Central memory CD8-positive, alpha-beta T cell (primary cell): ENCODE measurements at places on chromosomes 4 and X.

DNA sequence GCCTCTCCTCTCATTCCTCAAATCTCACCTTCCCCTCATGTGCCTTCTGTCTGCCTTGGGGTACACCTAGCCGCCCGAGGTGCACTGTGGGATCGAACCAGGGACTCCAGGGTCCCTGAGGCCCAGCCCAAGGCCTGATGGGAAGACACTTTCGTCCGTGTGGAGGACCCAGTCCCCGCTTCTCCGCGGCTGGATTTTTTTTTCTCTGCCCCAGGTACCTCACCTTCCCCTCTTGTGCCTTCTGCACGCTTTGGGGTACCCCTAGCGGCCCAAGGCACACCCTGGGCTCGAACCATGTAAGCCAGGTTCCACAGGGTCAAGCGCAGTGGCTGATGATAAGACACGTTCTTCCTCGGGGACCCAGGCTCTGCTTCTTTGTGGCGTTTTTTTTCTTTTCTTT lies 530.7 kb downstream of the CWH43 start:
- no peak for DNase-seq

DNA sequence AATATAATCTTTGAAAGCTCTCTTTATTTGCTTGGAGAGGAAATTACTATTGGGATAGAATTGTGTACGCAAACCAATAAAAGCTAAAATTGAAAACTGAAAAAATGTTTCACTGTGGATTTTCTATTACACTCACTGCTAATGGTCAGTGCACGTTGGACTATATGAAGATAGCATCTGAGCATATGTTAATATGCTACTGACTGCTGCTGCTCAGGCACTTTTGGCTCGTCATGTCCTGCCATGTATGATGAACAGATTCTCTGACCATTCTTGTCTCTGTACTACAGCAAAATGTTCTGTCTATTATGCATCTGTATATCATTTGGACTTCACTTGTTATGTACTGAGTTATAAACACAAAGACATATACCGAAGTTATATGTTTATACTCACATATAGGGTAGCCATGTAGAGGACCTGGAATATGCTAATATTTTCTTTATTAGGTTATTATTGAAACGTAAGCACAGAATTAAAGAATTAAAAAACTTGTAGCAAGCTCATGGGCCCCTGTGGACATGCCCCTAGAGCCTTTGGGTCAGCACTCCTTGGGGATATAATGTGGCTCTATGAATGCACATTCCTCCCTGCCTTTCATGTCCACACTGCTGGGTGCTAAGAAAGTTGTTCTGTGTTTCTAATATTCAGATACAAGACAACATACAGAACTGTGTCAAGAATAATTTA lies 120.8 kb downstream of the ANK2 start:
- no peak for DNase-seq

DNA sequence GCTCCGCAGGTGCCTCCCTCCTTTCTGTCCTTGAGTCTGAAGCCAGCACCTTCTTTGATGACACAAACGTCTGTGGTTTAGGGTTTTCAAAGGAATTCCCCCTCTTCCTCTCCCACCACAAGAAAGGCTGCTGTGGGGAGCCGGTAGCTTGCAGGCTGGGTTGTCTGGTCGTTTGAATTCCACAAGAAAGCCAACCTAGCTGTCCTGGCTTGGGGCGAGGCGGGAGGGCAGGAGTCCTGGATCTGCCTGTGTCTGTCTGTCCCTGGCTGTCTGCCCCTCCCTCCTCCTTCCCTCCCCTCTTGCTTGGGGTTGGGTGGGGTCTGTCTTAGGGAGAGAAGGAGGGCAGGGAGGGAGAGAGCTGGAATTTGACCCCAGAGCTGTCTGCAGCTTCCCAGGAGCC lies 56.3 kb downstream of the SHROOM2 start:
- no peak for DNase-seq

DNA sequence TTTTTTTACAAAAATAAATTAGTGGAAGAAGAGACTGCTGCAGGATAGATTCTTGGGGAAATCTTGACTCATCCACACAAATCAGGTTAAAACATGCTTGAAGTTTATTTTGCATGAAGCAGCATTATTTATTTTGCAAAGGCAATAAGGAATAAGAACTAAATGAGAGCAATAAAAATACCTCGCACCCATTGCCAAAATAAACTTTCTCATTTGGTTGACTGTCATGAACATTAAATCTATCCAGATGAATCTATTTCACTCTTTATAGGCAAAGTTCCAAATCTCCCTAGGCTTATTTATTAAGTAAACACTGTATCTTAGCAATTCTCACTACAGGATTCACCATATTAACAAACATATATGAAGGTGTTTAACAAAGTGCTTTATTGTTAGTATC lies 58.9 kb downstream of the HOPX start:
- DNase-seq = no peak

GRCh38 chr4:37631551-37631950 lies 54.6 kb downstream of the RELL1 start:
- no peak for DNase-seq

GRCh38 chr4:116499-116898 lies 7.8 kb upstream of the ZNF718 start:
- no peak for DNase-seq

GRCh38 chrX:151552743-151553142 lies 10.7 kb upstream of the PASD1 start:
- no peak for DNase-seq

GRCh38 chr4:130163701-130164100 lies 1067.7 kb downstream of the C4orf33 start:
- no peak for DNase-seq

- DNase-seq = no peak
These were observed 11.1 kb downstream of the DRP2 start for GRCh38 chrX:101230636-101231035.

DNA sequence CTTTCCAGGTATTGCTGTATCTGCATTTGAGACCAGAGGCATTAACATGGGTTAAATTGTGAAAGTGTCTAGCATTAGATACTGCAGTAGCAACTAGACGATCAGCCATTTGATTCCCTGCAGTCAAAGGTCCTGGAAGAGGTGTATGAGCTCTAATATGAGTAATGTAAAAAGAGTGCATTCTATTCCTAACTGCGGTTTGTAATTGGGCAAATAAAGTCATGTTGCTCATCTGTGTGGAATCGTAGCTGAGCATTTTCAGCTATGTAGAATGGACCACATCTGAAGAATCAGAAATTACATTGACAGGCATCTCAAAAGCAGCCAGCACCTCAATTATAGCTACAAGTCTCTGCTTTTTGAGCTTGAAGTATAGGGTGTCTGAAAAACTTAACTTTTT lies 157.6 kb downstream of the ZNF518B start:
- no peak for DNase-seq

DNA sequence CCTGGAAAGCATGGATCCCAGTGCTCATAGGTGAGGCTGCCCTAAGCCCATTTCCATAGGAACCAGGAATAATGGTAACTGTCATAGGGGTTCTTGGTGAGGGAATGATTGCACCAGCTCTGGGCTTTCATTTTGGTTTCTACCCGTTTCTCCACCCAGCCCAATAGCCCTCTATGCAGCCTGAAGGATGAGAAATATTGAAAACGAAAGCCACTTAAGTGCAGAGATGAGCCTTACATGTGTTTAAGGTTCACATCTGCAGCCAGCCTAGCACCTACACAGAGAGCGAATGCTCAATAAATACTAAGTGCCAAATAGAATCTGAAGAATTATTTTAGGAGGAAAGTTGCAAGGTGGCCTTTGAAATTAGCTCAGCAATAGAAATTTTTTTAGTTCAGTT lies 60.4 kb downstream of the MCF2 start:
- no peak for DNase-seq

DNA sequence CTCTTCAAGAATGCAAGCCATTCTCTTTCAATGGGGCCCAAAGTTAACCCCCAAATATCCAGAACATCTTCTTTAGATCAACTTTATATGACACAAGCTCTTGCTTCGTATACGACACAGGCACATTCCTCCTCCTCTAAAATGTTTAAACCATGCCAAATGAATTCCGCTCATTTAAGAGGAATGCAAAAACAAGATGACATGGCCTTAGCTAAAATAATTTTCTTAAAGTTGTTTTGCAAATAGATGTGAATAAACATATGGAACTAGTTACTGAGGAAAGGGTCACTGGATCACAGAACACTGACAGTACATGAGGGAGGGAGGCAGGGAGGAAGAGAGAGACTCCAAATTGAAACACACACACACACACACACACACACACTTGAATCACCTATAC lies 97.4 kb downstream of the RASL11B start:
- no peak for DNase-seq

DNA sequence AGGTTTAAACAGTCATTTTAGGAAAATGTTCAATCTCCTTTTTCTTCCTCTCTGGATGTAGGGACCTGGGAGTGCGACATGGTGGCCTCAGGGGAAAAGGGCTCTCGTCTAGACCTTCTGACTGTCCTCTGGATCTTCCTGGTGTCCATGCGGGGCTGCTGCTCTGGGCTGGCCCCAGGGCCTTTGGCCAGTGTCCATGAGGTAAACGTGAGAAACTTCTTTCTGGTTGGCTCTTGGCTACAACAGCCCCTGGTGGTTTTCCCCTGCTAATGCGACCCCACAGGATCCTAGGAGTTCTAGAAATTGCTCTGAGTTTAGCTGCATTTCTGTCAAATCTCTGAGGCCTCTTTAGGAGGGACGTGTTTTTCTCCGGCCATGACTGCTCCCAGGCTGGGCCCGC lies 85.7 kb downstream of the MFAP3L start:
- DNase-seq = no peak

GRCh38 chr4:24978291-24979075 lies 52.3 kb downstream of the LGI2 start:
- DNase-seq = no peak

GRCh38 chrX:69876221-69876620 lies 173.5 kb downstream of the AWAT2 start:
- DNase-seq = no peak

DNA sequence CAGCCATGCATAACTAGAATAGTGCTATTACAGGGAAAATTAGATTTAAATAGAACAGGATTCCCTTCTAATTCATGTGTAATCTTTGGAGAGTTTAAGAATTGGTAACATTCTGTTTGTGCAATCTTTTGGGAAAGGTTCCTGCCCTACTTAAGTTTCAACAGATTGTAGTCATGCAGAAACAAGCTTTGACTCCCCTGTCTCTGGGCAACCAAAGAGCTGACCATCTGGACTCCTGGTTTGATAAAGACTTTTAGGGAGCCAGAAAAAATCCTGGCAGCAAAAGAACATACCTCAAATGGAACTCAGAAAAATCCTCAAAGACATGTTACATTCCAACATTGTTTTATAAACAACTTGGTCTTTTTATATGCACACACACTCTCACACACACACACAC lies 191.1 kb upstream of the NEIL3 start:
- no peak for DNase-seq

DNA sequence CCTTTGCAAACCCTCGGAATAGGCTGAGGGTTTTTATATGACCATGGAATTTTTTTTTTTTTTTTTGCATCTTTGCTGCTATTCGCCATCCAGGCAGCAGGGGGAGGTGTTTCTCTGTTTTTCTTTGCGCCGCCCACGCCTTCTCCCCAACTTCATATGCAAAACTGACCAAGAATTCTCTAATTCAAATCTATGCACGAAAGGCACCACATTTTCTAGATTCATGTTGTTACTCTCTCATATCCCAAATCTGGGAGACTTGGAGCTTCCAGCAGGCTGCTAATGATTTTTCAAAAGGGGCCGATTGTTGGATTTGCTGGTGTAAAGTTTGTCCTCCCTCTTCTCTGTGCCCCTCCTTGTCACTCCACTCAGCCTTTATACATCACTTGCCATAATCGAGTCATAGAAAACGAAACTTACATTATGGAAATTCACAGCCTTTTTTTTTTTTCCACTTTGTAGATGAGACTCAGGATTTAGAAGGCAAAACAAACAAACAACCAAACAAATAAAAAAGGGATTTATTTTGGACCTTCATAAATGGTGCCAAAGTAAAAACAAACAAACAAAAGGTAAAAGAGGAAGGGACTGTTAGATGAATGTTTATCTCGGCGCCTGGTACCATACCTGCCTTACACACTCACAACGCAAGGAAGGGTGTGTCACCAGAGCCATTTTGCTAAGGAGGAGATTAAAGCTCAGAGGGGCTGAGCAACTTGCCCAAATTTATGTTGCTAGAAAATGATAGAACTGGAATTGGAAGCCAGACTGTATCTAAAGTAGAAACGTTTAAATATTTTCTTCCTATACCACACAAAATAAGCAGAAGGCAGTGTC lies 29.3 kb upstream of the BOD1L1 start:
- peak; percentile 26 for DNase-seq

DNA sequence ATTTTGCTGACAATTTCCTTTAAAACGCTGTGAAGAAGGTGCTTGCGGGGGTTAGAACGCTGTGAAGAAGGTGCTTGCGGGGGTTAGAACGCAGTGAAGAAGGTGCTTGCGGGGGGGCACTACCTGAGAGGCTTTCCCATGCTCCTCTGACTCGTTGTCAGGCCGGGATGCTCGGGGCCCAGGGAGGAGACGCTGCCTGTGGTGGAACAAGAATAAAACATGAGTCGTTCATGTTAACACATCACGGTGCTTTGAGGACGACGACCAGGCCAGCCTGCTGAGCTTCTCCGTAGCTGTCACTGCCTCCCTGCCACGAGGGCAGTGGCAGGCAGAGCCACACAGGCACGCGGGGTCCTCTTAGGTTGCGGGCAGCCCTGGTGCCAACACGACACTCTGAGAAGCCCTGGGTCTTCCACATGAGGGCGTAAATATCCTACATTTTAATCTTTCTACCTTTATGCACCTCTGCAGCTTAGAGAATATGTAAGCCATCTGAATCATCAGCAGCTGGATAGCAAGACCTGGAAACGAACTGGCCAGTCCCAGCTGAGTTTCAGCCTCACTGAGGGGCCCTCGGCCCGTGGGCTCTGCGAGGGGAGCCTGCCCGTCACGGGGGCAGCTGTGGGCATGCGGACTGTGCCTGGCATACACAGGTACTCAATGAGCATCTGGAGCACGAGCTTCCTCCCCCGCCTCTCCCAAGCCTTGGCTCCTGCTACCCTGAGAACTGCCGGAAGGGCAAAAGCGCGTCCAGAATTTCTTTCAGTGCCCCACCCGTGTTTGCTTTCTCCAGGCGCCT lies 47.0 kb downstream of the FGFRL1 start:
- no peak for DNase-seq

DNA sequence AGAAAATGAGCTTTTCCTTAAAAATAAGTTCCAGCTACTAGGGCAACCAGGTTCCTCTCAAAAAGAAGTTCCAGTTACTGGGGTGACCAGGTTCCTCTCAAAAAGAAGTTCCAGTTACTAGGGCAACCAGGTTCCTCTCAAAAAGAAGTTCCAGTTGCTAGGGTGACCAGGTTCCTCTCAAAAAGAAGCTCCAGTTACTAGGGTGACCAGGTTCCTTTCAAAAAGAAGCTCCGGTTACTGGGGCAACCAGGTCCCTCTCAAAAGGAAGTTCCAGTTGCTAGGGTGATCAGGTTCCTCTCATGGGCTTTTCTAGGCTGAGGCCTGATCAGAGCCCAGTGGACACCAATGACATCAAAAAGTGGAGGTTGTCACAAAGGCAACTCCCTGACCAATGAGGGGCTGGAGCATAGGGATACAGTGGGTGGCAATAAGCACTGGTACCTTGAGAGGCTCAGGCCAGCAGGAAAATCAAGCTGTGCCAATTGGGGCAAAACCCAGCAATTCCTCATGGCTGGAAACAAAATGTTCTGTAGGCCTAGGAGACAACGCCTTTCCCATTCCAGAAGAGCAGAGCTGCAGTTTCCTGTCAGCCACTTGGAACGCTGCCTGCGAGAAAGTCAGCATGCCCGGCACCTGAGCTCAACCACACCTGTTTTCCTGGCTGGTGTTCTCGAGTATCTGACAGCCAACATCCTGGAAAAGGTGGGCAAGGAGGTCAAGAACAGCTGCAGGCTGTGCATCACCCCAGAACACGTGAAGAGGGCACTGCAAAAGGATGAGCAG lies 12.3 kb upstream of the SYTL5 start:
- DNase-seq = no peak

- DNase-seq = no peak
These were observed 64.0 kb upstream of the ACSL1 start for GRCh38 chr4:184889666-184890335.
